ENCODE measurements at places on chromosomes 16 and 17. TPM values are rescaled to one million over a fixed set of nuclear protein-coding genes. Genes with fewer than 3 reads are reported as not detected.

PRAC2 gene
- not detected for total RNA-seq

CD68 gene
- total RNA-seq = 30.4 TPM

DNAI2 gene
- total RNA-seq = not detected

TNFSF13 gene
- total RNA-seq = 2.0 TPM

TOM1L1 gene
- total RNA-seq = 19.3 TPM

RPA1 gene
- total RNA-seq = 22.7 TPM

CMIP gene
- 10.8 TPM for total RNA-seq

TBC1D3 gene
- not detected for total RNA-seq

CSH2 gene
- total RNA-seq = not detected

MPP3 gene
- 10.0 TPM for total RNA-seq

LPO gene
- not detected for total RNA-seq

IL32 gene
- total RNA-seq = 2.6 TPM

TMEM132E gene
- total RNA-seq = not detected

SDR42E1 gene
- 0.15 TPM for total RNA-seq

Data from smooth muscle cell of trachea (primary cell).